ENCODE measurements at places on chromosomes 11 and 22.

GRCh38 chr11:112966561-112966960 is 5.3 kb downstream of the NCAM1 start:
- DNase-seq, result no peak

DNA sequence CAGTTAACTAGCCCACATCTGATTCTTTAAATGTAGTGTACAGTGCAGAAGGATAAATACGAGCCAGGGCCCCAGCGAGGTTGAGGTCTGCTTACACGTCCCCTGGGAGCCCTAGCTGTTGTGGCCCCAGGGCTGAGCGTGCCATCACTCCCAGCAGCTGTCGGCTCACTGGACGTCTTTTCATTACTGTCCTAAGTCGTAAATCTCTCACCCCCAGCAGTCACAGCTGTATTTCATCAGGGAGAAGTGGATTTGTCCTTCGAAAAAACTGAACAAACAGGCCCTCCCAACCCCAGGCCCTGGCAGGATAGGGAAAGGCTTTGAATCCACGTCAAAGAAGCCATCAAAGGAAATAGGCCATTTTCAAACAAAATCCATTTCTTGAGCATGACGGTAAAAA is 110.4 kb upstream of the CSNK2A3 start:
- no peak for DNase-seq

DNA sequence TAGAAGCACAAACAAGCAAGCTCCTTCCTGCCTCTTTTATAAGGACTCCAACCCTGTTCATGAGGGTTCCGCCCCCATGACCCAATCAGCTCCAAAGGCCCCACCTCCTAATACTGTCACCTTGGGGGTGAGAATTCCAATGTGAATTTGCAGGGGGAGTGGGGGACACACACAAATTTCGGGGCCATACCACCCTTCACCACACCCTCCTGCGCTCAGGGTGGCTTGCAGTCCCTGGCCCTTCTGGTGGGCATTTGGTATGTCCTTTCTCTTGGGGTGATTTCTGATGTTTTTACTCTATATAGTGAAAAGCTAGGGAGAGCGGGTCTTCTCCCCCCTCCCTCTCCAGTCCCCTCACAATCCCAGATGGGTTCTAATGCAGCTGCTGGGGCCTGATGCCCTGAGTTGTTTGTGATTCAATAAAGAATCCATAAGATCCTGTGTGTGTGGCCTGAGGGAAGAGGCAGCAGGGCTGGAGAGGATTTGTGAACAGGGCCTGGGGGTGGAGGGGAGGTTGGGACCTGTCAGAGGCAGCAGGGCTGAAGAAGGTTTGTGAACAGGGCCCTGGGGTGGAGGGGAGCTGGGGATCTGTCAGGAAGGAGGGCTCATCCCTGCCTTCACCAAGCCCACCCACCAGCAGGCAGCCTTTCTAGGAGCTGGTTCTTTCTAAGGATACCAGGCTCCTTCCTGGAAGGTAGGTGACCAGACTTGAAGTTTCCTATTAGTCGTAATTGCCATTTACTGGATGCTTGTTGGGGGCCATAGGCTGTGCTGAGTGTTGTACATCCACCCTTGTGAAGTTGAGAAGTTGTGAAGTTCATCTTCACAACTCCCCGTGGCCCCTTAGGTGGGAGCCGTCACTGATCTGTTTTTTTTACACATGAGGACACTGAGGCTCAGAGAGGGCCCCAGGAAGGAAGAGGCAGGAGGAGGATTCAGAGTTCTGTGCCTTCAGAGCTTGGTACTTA is 7.9 kb downstream of the SLC35C1 start:
- DNase-seq, result no peak

- DNase-seq, result no peak
These were observed 141.2 kb downstream of the CTTN start for GRCh38 chr11:70539360-70540095.

DNA sequence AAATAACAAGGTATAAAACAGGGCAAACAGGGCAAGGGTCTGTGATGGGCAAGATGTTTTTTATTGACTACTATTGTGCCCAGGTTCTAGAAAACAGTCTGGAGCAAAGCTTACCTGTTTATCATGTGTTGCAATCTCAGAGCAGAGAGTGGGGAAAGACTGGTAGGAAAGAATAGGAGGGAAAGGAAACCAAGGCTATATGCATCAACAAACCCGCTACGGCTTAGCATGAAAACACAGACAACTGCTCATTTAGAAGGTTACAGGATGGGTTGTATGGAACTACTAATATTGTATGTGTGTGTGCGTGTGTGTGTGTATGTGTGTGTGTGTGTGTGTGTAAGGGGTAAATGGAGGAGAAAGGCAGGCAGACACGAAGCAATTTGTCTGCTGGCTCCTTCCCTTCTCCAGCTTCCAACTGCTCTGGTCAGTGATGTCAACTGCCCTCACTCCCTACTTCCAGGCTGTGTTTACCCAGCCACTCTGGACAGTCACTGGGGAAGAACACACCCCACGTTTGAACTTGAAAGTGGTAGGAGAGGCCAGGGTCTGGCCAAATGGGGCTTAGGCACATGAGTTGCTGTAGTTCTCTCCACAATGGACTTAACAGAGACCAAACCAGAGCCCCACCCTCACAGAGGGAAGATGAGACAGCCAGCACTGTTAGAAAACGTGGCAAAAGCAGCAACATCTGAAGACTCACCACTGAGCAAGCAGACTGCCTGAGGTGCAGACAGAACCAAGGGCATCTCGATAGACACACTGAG is 47.0 kb downstream of the GAB2 start:
- no peak for DNase-seq

DNA sequence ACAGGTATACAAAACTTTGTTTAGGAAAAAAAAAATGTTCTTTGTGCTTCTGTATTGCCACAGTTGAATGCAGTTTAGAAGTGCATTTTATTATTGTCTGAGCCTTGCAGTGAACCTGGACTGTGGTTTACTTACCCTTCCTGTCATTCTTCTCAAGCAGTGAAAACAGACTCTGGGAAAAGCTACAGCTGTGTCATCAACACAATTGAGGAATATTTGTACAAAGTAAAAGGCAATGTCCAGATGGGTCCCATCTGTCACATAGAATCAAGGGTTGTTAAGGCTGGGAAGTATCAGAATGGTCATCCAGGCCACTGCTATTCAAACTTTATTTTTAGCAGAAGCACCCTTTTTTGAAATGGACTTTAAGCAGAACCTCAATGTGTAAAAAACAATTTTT is 73.3 kb downstream of the TRIM44 start:
- no peak for DNase-seq

GRCh38 chr11:124841840-124842239 is 23.4 kb upstream of the ROBO3 start:
- no peak for DNase-seq

DNA sequence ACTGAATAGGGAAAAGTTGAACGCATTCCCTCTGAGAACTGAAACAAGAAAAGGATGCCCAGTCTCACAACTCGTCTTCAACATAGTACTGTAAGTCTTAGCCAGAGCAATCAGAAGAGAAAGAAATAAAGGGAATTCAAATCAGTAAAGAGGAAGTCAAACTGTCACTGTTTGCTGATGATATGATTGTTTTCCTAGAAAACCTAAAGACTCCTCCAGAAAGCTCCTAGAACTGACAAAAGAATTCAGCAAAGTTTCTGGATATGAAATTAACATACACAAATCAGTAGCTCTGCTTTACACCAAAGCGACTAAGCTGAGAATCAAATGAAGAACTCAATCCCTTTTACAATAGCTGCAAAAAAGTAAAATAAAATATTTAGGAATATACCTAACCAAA is 471.2 kb upstream of the CNTN5 start:
- DNase-seq, result no peak

DNA sequence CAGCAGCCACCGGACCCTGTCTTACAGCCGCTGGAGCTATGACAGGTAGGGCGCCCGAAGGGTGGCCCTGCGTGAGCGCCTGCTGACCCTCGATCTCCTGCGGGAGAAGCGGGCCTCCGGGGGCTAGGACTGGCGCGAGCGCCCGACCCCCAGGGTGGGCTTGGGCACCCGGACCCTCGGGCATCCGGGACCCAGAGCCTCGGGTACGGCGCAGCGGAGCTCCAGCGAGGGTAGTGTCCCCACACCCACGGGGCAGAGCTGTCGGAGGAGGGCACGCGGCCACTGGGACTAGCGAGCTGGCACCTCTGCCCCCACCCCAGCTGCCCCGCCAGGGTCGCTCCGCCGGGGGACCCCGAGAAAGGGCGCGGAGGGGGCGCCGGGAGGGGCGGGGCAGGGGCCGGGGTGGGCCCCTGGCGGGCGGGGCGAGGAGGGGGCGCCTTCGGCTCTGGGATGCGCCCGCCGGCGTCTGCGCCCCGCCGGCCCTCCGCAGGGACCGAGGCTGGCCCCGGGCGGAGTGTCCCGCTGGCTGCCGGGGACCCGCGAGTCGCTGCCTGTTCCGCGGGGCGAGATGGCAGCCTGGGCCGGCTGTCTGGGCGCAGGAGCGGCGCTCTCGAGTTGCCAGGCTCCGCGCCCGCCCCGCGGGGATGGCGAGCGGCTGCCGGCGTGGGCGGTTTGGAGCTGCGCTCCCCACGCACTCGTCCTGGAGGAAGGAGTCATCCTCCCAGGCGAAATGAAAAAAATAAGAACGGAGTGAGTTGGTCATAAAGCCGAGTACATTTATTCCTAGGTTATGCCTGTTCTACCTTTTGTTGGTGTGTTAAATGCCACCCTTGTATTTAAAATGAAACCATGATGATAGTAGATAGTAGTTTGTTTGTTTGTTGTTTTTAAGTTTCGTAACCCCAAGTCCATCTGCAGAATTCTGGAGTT is 32.4 kb downstream of the EIF3F start:
- DNase-seq, result peak; percentile 66

DNA sequence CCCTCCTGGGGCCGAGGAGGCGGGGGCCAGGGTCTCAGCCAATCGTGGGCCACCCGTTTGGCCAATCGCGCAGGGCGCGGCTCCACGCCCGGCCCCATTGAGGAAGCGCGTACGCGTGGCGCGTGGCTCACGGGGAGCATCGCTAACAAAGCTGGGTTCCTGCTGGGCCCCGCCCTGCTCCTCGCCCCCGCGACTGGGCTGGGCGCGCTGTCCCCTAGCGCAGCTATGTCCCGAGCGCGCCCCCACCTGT is 614 bp upstream of the ASCL2 start:
- DNase-seq, result no peak

GRCh38 chr11:7251836-7252682 is at the start of gene SYT9:
Gene SYT9, plus strand, starts transcription at chr11:7251904. Its CDS starts 283 bp downstream, at chr11:7252187.
- DNase-seq, result peak; percentile 6

GRCh38 chr22:47126344-47126811 is 363.9 kb downstream of the TBC1D22A start:
- DNase-seq, result no peak

DNA sequence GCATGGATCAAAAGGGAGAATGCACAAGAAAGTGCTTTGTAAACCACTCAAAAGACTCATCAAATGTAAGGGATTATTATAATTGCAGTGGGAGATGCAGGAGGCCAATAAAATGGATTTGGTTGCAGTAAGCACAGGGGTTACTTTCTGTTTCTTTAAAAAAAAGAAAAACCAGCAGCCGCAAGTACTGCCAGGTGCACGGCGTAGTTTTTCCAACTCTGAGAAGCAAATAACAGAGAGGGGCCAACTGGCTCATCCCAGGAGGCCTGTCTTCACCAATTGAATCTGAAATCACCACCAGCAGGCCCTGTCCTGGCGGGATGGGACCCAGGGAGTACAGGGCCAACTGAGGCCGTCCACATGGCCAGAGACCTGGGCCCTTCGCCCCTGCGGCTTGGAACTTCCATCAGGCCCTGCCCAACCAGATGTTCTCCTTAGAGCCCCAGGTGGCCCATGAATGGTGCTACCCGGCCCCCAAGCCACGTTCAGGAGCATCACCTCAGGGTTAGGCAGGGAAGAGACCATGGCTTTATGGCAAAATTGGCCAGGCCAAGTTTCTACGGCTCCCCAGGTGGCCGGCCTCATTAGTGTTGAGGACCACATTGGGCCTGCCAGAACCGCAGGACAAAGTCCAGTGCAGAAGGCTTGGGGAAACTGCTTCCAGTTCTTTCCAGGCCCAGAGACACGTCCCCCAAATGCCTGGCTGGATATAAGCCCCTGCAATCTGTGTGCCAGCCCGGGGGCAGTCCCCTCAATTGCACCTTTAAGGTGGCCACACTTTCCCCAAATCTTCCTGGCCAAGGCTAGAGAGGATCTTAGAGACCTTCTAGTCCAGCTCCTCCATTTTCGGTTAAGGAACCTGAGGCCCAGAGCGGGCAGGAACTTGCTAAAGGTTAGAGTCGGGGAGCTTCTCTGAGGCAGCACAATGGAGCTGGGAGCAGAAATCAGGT is 61.7 kb downstream of the CHRDL2 start:
- DNase-seq, result no peak

DNA sequence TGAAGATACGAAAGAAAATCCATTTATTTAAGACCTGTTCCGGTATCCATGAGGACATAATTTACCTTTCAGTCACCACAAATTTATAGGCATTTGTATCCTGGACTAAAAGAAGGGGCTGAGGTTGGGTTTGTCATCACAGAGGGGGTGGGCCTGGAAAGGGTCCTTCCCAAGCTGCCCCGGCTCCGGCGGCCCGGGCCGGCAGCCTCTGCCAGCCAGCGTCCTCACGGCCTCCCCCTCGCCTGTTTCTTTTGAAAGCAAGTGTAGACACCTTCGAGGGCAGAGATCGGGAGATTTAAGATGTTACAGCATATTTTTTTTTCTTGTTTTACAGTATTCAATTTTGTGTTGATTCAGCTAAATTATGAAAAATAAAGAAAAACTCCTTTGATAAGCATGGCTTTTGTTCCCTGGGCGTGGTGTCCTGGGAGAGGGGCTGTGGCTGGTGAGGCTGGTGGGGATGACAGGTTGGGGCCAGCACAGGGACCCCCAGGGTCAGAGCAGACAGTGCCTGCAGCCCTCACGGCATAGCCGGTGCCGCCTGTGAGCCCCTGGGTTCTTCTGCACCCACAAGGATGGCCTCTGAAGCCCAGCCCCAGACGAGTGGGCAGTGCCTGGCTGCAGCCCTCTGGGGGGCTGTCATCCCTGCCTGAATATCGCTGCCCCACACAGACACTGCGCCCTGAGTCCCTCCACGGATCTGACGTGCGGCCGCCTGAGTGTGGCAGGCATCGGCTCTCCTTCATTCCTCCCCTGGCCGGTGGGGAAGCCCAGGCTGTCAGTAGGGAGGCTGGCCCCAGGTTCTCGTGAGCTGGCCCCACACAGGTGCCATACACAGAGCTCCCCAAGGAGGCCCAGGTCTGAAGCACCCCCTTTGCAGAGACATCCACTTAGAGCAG is 1075.9 kb downstream of the BRD1 start:
- DNase-seq, result no peak

- peak; percentile 44 for DNase-seq
These were observed 1158.9 kb downstream of the DLG2 start for GRCh38 chr11:84468235-84468634.

Data from amniotic epithelial cell (primary cell).